ENCODE measurements at places on chromosomes 11 and 22.

GRCh38 chr11:8811571-8811970, 99.4 kb upstream of the AKIP1 start:
- no peak for DNase-seq

- DNase-seq = no peak
Measured at GRCh38 chr11:7494086-7494745, 8.9 kb downstream of the OLFML1 start.

DNA sequence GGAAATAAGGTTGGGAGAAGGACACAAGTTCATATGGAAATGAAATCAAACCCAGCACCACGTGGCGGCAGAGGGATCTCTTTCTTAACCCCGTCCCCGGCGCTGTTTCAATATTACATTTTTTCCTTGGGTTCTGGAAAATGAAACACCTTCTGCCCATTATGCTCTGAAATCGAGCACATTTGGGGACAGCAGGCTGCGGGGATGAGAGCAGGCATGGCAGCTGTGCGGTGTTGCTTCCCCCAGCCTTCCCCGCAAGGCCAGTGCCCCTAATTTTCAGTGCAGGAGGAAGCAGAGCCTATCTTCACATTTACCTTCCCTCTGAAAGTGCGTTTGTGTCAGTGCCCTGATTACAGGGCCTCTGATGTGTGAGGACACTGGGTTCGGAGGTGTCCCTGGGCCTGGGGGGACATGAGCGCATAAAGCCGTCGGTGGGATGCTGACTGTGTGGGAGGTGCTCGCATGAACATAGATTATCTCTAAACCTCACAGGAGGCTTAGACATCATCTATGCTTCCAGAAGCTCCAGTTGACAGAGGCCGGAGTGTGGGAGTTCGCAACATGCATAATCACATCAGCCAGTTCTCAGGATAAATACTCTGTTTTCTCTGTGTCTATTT, 921.3 kb downstream of the BRD1 start:
- no peak for DNase-seq

DNA sequence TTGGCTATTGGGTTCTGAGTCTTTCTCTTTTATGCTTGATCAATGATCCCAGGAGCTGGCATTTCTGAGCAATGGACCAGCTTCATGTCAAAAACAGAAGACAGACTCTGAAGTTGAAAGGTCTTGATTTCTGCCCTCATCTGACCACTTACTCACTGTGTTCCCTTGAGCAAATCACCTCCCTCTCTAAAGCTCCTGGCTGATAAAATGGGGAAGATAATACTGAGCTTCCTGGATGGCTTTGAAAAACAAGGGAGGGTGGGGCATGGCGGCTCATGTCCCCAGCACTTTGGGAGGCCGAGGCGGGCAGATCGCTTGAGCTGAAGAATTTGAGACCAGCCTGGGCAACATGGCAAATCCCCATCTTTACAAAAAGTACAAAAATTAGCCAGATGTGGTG, 6.4 kb downstream of the FAM83F start:
- DNase-seq = no peak

DNA sequence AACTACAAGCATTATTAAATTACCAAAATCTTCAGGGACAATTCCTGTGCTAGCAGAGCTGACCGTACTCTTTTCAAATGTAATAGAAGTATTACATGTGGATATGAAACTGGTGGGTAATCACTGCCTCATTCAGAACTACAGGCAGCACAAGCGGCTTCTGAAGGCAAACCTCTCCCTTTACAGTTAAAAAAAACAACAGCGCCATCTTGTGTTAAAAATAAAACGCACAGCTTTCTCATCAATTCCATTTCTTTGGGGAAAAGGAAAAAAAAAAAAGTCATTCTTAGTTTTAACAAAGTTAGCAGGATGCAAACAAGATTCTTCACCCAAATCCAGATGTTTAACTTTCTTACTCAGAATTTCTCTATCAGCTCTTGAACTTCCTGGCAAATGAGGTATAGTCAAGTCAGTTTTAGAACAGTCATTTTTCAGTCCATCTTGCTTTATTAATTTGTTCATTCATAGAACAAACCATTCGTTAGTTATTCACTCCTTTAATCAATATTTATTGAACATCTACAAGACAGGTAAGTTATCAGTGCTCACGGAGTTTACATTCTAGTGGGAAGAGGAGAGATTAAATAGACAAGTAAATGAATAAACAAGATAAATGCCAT, 331.8 kb upstream of the MPPED2 start:
- no peak for DNase-seq

DNA sequence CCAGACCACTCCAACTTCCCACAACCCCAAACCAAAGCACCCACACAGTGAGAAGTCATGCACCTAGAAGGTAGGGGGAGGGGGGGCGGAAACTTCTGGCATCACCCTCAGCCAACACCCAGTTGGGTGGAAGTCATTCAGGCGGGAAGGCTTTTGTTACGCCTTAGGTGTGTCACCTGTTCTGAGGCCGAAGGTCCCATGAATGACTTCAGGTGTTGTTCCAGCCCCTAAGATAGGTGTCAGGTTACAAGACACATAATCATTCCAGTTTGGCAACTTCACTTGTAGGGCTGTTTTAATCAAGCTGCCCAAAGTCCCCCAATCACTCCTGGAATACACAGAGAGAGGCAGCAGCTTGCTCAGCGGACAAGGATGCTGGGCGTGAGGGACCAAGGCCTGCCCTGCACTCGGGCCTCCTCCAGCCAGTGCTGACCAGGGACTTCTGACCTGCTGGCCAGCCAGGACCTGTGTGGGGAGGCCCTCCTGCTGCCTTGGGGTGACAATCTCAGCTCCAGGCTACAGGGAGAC, at the start of gene TMPRSS4:
Gene TMPRSS4 (plus strand): TSS at position 325 of the 528 bp plus-strand sequence. CDS start 225 bp downstream, outside the sequence.
- no peak for DNase-seq

GRCh38 chr11:19234231-19234817, 6.4 kb downstream of the E2F8 start:
- DNase-seq = no peak

DNA sequence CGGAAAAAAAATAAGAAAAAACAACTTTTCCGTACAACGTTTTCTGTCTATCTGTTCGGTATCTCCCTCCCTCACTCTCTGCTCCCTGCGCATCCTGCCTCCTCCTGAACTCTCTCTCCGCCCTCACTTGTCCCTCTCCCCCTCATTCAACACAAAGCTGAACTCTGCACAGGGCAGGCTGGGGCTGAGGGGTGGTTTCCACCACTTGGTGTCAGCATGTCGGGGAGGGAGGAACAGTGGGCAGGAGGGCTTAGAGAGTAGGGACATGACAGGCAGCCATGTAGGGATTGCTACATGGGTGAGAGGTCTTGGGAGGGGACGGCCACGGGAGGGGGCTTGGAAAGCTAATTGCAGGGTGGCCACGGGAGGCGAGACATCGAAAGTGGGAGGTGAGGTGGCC, 17.6 kb downstream of the SLC22A12 start:
- DNase-seq = no peak

- DNase-seq = no peak
Measured at GRCh38 chr11:86255896-86256295, 11.3 kb downstream of the EED start.

DNA sequence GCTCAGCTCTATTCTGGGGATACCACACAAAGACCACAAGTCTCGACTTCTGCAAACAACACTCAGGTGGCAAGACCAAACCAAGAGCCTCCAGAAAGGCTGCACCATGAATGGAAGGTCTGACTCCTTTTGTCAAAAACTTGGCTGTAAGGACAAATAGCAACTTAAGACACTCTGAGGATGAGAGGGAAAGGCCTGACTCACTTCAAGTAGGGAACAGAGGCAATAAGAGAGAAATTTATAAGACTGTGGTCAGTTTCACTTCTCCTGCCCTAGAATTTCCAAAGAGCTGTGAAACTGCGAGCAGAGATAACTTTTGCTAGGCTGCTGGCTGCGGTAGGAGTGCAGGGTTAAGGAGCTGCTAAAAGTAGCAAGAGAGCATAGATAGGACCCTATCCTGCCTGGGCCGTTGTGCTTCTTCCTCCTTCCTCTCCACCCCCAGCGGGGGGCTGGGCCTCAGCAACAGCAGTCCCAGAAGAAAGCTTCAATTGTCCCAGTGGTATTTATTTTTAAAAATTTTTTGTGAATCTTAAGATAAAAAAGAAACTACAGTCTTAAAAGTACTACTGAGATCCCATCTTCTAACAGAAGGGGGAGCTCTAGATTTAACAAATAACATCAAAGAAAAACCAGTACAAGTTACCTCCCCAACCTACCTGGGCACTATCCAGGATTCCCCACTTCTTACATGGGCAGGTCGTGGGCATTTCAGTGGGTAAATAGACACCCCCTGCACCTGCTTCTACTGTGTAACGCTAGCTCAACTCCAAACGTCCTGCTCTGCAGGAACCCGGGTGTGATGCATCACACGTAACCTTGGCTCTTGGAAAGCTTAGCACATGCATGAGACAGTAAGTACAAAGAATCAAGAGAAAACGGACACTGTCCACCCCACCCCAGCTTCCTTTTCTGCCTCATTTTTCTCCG, 66.4 kb downstream of the SGSM3 start:
- DNase-seq = no peak

- DNase-seq = no peak
Measured at GRCh38 chr11:108857382-108857781, 192.5 kb downstream of the DDX10 start.

- DNase-seq = no peak
Measured at GRCh38 chr11:95512682-95513081, 276.9 kb downstream of the FAM76B start.

DNA sequence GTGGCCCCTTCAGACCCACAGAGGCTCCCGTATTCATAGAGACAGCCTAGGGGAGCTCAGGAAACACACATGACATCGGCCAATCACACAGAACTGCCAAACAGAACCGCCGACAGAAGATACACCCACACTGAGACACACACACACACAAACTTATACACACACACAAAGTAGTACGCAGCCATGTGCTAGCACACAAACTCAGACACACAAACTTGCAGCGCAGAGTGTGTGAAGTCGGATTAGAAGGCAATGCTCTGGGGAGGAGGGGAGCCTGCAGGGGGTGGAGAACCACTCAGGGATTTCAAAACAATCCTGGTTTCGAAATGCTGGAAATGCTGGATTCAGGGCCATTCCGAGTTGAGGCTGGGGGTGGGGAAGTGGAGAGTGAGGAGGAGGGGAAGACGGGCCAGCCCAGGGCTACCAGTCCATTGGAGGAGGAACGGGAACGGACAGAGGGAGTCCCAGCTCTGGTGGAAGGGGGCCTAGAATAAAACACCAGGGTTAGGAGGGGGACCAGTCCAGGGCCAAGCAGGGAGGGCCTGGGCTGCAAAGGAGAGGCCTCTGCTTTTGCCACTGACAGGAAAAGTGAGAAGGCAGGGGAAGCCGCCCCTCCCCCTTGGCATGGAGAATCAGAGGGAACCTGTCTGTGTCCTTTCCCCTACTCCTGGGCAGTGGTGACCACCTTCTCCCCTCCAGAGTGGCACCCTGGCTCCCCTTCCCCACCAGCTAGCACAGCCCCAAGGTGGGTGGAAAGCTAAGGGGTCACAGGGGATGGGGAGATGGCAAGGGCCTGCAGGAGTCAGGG, 4.4 kb downstream of the BCL9L start:
- no peak for DNase-seq

DNA sequence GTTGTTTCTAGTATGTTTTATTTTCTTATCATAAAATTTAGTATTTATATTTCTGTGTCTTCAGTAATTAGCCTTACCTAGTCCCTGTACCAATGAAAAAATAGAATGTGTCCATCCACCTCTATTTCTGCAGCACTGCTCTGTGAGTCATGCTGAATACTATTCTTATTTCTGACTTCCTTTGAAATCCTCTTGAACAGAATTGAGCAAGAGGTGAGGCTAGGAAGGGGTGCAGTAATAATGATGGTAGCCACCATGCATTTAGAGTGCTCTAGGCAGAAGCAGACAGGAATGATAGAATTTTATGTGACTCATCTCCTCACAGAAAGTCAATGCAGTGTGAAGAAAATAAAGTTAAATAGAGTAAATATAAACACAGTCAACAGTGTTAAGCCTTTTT, 60.0 kb downstream of the OR10A6 start:
- no peak for DNase-seq

DNA sequence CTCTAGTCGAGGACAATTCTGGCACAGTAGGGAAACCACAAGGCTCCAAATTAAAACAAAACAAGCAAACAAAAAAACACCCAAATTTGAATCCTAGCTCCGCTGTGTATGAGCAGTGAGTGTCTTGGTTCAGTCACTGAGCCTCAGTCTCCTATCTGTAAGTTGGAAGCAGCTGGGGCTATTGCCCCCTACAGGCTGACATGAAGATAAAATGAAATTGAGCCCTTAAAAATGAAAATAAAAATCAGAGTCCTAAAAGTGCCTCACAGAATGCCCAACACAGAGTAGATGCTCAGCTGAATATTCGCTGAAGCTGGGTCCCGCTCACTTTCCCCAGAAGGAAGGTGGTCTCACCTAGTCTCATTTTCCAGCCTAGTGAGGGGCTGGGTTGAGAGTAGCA, 65.2 kb downstream of the PDE2A start:
- DNase-seq = no peak

- no peak for DNase-seq
Measured at GRCh38 chr11:114563077-114563476, 3.4 kb upstream of the NXPE1 start.

GRCh38 chr11:17684550-17684949, 34.8 kb upstream of the MYOD1 start:
- no peak for DNase-seq

- no peak for DNase-seq
Measured at GRCh38 chr11:103070142-103070541, 21.8 kb downstream of the DCUN1D5 start.

- no peak for DNase-seq
Measured at GRCh38 chr22:50039669-50040443, 18.2 kb downstream of the TTLL8 start.

- DNase-seq = no peak
Measured at GRCh38 chr22:18056807-18057474, 20.8 kb upstream of the PEX26 start.

- no peak for DNase-seq
Measured at GRCh38 chr11:128915149-128915521, 24.0 kb downstream of the KCNJ5 start.

DNA sequence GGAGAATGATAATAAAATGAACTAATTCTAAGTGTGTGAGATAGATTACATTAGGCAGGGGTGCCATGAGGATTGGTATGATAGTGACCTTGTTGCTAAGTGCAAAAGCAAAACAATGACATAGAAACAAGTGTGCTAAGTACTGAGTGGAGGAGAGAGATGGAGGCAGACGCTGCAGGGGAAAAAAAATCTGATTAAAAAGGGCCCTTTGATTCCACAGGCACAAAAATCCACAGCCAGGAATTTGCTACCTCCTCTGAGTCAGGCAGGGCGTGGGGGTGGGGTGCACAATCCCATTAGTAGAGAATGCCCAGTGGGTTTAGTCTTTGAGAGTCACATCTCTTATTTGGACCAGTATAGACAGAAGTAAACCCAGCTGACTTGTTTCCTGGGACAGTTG, at the start of gene CNTF:
Gene CNTF (plus strand): TSS at position 322 of the 400 bp plus-strand sequence. CDS start 88 bp downstream, outside the sequence.
- DNase-seq = no peak

Measured in stimulated activated CD8-positive, alpha-beta memory T cell treated with anti-CD3 and anti-CD28 coated beads, Interleukin-15, amount 100 ng/mL, for 1 hour (primary cell).